ENCODE measurements at places on chromosomes 6 and 20.

DNA sequence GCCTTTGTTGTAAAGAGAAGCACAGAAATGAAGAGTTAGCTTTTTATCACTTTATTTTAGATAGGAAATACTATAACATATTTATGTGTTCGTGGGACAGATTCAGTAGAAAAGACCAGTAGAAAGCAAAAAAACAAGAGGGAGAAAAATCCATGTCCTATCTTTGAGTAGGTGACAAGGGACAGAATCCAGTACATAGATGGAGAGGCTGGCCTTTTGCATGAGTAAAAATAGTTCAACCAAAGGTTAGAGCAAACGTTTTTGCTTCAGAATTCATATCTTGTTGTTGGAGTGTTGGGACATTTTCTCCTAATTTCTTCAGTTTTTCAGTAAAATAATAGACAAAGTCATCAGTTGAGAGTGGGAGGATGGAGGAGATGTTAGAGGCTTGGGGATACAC, 19.6 kb upstream of the FAM83B start:
- DNase-seq = no peak

- no peak for DNase-seq
These were observed 287.2 kb downstream of the KHDC1L start for GRCh38 chr6:72938104-72938503.

- peak; percentile 67 for DNase-seq
These were observed 15.8 kb downstream of the TUBB2B start for GRCh38 chr6:3211681-3212080.

GRCh38 chr6:1601158-1602048, 8.3 kb upstream of the FOXC1 start:
- no peak for DNase-seq

GRCh38 chr6:161487694-161488093, 213.8 kb upstream of the AGPAT4 start:
- DNase-seq = no peak

- no peak for DNase-seq
These were observed 32.3 kb downstream of the RPRD1B start for GRCh38 chr20:38065764-38066375.

- DNase-seq = peak; percentile 67
These were observed 26.9 kb downstream of the DDX27 start for GRCh38 chr20:49245921-49246740.

DNA sequence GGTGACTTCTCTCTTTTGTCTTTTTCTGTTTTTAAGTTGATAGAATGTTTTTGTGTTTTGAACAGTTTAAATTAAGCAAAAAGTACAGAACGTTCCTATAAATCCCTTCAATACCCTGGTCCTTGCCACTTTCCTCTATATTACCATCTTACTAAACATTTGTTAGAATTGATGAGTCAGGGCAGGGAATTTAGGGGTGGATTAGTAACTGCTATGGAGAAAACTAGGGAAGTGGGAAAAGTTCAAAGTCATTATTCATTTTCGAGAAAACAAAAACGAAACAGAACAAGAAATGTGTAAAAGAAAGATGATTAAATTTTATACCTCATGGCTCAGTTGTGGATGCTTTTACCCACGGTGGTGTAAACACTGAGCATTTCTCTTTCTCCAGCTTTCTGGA, 240.4 kb upstream of the SULF2 start:
- no peak for DNase-seq

GRCh38 chr6:136983687-136984086, 61.1 kb downstream of the IL20RA start:
- DNase-seq = no peak

GRCh38 chr6:32047855-32048766, 9.9 kb downstream of the CYP21A2 start:
- DNase-seq = peak; percentile 71

DNA sequence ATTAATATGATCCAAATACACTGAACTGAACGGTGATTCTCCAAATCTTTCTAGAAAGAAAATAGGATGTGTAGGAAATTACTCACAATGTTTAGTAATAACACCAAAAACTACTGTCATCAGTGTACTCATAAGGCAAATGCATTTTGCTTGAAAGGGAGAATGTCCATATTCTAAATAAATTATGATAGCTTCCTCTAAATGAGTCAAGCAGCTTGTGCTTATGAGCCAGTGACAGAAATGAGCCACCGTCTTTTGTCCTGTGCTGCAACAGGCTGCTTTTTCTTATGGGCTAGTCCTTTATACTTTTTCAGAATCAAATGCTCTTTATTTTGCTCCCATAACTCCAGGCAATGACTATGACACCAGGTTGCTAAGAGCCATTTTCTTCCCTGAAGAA, 4.5 kb upstream of the ZNF451 start:
- no peak for DNase-seq

DNA sequence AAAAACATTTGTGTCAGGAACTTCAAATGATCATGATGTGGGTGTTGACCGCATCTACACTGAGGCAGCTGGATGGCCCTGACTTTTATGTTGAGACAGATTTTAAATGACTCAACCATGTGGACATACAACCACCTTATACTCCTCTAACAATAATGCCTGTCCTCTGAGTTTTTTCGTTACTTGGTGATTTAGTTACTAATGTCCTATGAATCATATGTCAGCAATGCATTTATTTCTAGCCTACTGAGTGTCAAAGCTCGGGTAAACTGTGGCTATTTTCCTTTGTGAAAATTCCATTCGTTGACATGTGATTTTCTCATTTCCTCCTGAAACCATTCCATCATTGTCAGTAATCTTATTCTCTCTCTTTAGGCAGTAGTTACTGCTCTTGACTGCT, 38.9 kb upstream of the NKX2-4 start:
- DNase-seq = no peak

- no peak for DNase-seq
These were observed 29.7 kb downstream of the SPDEF start for GRCh38 chr6:34526241-34526972.

GRCh38 chr6:37480951-37481534, 18.6 kb downstream of the CCDC167 start:
- no peak for DNase-seq

DNA sequence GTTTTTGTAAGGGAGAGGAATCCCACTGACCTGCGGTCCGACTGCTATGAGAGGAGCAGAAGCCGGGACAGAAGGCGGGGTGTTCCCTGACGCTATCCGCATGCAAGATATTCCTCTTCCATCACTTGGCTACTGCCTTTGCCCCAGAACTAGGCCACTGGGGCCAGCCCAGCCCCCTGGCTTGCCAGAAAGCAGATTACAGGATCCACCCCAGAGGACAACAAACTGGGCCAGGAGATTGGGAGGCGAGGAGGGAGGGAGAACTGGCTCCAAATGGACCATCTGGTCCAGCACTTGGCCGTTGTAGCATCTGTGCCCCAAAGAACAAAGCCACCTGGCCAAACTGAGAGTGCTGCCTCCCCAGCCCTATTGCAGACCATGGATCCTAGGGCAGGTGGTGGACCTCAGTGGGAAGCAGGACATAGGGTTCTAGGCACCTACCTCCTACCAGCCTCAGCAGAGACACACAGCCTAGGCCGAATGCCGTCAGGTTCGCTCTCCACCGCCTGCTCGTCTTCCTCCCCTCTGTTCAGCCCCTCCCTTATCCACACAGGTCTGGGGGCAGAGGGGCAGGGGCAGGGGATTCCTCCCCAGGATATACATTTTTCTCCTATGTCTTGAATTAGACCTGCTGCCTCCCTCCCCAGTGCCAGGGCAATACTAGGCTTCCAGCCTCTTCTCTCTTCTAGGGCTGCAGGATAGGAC, 4.0 kb downstream of the MDGA1 start:
- no peak for DNase-seq

DNA sequence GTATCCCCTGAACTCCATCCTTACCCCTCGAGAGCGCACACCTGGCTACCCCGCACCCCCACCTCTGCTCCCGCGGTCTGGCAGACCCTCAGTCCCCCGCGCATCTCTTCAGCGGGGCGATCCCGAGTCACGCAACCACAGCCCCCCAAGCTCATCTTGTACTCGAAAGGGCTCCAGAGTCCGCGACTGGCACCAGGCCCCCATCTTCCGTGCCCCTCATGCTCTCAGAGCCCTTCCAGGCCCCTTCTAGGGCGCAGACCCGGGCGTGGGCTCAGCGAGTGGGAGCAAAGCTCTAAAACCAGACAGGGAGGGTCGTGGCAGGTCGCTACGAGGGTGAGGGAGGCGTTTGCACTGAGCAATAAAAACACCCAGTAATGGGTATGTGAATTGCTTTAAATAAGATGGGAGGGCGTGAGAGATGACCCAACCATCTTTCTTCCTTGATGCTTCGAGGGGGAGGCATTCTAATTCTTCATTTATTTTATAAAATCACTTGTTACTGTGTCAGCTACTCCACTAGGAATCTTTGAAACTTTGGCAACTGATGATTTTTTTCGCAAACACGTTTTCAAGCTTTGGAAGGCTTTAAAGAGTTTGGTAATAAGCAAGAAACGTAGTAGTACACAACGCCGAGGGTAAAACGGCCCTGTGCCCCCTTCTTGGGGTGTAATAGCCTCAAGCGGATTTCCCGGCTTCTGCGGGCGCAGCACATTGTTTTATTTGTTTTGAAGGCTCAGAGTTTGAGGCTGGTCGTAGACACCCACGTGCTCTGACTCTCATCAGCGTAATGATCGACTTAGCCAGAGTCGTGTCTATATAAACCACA, 42.6 kb upstream of the SUPT3H start:
- peak; percentile 16 for DNase-seq

DNA sequence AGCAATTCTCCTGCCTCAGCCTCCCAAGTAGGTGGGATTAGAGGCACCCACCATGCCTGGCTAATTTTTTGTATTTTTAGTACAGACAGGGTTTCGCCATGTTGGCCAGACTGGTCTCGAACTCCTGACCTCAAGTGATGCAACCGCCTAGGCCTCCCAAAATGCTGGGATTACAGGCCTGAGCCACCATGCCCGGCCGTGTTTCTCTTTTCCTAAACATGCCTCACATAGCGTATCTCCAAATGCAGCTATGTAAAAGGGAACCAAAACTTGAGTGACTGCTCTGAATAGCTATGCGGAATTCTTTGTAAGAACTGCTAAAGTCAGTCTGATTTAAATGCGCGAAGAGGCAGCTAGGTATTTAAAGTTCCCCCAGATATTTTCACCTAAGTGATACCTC, 20.5 kb downstream of the BPIFA2 start:
- DNase-seq = peak; percentile 40

DNA sequence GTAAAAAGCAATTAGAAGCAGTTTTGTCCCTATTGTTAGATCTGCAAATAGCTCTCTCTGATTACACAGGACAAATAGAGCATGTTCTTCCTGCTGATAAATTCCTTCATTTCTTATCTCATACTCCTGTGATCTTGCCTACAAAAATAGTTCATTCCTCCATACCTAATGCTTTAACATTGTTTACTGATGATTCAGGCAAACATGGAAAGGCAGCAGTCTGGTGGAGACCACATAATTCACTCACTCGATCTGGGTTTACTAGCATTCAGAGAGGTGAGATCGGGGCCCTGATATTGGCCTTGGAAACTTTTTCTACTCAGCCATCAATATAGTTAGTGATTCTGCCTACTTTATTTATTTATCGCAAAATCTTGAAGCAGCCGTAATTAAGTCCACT, 20.2 kb downstream of the HLA-DPA1 start:
- DNase-seq = peak; percentile 43

DNA sequence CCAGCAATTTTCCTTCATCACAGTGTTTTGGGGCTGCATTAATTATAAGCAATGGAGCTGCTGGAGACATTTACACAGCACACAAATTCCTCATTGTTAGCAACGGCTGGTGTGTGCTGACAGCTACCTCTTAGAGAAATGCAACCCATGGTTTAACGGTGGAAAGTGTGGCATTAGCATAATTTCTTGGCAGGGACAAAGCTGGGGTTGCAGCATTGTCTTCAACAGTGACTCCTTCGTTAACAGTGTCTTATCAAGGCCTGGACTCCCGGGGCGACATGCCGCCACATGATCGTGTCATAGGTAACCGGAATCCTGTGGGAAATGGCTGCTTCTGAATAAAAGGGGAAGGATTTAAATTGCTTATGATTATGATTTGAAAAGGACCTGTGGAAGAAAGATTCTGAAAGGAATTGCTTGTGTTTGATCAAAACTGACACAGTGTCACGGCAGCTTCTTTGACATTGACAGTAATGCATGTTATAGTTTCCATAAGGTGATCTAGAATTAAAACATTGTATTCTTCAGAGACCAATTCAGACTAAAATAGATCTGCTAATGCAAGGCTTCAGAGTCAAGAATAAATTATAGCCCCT, 128.0 kb downstream of the UST start:
- DNase-seq = peak; percentile 76

- no peak for DNase-seq
These were observed 450.7 kb downstream of the COL12A1 start for GRCh38 chr6:74755196-74755595.

GRCh38 chr6:549906-550305, 107.0 kb downstream of the HUS1B start:
- DNase-seq = no peak

- DNase-seq = no peak
These were observed 169.4 kb downstream of the SYNDIG1 start for GRCh38 chr20:24638591-24639548.

- DNase-seq = no peak
These were observed 54.2 kb downstream of the TRAM2 start for GRCh38 chr6:52522655-52523054.

DNA sequence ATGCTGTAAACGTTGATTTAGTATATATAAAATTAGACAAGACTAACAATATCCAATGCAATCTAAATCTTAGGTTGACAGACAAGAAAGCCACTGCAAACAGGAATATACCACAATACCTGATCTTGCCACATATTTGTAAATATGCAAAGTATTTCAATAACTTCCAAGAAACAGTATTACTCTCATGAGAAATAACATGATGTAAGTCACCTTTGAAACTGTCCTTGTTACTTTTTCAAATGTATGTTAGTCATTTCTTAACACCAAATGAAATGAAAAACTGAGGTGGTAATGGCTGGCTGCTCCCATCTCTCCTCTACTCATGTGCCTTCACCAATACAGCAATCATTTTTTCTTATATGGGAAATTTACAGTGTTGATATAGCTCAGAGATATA, 118.7 kb downstream of the ATG5 start:
- DNase-seq = no peak

DNA sequence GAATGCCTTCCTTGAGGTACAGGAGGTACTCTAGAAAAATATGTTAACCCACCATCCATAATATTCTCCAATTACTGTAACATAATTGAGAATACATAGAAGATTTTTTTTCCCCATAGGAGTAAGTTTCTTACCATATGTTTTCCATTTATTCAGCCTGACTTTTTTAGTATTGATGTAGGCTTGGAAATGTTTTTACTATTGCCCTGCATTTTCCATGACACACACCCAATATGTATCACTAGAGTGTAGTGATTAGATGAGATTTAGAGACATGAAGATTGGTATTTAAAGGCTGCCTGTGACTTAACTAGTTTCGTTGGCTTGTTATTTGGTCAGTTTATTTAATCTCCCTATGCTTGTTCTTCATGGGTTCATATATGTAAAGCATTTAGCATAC, 39.5 kb downstream of the KCNQ5 start:
- DNase-seq = no peak

DNA sequence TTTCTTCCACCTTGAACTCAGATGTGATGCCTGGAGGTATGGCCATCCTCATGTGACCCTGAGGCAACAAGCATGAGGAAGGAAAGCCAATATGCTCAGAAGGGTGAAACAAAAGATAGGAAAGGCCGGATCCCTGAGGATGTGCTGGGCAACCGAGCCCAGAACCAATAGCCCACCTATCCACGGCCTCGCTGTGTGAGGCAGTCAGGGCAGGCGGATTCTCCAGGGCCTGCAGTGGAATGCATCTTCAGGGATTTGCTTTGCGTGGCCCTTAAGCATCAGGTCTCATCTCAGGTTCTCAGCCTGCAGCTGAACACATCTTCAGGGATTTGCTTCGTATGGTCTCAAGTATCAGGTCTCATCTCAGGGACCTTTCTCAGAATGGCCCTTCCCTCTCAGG, 139.8 kb downstream of the ANKRD60 start:
- no peak for DNase-seq
